ENCODE measurements at places on chromosomes 6 and 20. TPM values are rescaled to one million over a fixed set of nuclear protein-coding genes. Genes with fewer than 3 reads are reported as not detected.

- no peak for DNase-seq
Observed at GRCh38 chr20:32192698-32193097, 14.8 kb downstream of the PLAGL2 start.

DNA sequence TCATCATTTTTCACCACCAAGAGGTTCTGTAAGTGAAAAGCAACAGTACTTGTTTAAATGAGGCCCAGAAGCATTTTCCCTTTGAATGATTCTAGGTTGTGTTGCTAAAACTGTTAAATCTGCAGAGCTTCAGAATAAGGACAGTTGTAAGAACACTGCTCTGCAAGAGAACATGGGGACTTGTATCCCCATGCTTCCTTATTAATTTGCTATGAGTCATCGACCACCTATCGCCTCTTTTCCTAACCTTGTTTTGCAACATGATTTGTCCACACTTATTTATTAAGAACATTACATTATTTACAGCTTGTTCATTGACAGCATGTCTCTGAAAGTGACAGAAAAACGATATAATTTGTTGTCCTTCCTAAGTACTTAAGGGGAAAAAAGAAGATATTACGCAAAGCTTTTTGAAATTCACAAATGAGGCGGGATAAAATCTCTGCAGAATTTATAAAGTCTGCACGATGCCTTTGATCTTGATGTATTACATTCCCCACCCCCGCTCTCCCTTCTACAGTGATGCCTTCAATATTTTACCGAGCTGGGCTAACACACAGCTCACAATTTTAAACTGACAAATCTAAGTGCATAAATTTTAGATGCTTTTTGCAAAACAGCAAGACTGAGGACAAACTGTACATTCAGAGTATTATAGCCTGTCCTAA, 220.0 kb upstream of the SPTLC3 start:
- DNase-seq, result no peak

- no peak for DNase-seq
Observed at GRCh38 chr6:18503593-18504231, 116.6 kb downstream of the RNF144B start.

- DNase-seq, result no peak
Observed at GRCh38 chr20:55415567-55416142, 589.7 kb downstream of the CBLN4 start.

DNA sequence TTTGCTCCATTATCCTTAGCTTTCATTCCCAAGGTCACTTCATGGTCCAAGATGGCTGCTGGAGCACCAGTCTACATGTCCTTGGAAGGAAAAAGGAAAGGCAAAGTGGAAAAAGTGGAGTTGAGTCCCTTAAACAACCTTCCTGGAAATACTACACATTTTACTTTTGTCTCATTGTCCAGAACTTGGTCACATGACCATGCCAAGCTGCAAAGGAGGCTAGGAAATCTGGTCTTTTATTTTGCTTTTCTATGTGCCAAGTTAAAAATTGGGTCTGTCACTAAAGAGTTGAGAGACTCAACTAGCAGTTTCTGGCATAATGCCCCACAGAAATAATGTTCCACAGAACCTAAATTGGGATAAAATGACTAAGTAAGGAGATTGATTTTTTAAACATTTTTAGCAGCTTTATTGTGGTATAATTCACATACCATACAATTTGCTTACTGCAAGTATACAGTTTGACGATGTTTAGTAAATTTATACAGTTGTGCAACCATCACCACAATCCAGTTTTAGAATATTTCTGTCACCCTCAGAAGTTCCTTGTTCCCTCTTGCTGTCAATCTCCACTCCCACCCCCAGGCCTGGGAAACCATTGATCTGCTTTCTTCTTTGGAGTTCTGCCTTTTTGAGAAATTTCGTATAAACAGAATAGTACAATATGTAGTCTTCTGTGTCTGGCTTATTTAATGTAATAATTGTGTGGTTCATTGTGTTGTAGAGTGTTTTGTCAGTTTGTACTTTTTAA, 5.6 kb upstream of the CHD6 start:
- DNase-seq, result no peak

GRCh38 chr20:22905658-22906057, 129.5 kb upstream of the SSTR4 start:
- no peak for DNase-seq

DNA sequence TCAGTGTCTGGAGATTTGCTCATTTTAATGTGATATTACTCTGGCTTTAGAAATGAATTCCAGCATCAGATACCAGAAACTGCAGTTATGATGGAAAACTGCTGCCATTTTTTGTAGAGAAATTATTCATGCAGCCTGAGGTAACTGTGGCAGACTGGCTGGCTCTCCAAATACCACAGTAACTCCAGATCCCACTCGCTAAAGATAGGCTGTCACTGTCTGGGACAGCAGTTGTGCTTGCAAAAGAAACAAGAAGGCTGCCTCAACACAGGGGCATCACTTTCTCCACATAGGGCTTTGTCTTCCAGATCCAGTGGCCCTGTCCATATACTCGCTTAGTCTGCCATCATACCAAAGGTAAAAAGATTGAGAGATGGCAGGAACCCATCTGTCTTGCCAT, 52.7 kb downstream of the FAM184A start:
- DNase-seq, result no peak

- no peak for DNase-seq
Observed at GRCh38 chr20:49567421-49568277, at the start of gene PTGIS. PTGIS (minus strand) TSS chr20:49568137; CDS start chr20:49568116, 21 bp downstream.

- no peak for DNase-seq
Observed at GRCh38 chr6:148868901-148869300, 122.1 kb downstream of the UST start.

DNA sequence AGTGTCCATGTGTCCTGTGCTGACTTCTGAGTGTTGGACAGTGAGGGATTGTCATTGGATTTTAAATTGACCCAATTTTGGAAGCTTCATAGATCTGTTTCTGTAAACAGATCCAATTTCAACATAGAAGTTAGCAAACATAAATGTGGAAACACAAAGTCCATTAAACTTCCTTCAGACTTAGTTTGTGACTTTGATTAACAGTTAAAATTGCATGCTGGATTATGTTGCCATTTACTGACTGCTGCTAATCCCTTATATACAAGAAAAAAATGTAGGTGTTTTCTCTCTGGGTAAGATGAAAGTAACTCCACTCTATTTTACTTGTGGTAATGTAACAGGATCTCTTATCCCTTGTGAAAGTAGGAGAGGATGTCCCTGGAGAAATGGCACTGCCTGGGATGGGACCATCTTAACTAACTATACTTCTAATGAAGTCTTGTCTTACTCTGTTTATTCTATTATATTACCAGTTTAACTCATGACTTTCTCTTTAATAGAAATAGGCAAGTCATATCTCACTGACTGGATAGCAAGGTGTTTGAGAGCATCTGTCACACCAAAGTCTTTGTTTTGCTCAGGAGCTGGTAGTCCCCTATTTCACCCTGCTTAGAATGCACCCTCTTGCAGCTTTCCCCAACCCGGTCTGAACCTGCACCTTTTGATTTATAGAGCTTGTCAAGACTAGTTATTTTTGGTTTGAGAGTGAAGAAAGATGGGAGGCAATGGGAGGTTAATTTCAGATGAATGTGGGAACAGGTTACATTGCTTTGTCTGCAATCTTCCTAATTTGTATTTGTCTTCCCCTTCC, 7.2 kb downstream of the TPX2 start:
- DNase-seq, result no peak

DNA sequence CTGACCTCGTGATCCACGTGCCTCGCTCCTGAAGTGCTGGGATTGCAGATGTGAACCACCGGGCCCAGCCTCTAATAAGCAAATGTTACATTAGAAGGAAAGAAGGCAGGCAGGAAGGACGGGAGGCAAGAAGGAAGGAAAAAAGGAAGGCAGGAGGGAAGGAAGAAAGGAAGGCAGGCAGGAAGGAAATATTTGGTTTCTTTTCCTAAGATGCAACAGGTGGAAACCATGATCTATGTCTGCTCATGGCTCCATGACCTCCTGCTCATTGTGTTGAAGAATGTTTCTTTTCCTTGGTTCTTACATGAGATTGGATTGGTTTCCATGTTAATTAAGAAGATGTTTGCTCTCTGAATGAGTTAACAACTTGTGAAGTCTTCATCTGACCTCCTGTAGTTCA, 91.8 kb upstream of the SNX9 start:
- no peak for DNase-seq

- DNase-seq, result no peak
Observed at GRCh38 chr6:163710532-163711470, 296.3 kb downstream of the QKI start.

DNA sequence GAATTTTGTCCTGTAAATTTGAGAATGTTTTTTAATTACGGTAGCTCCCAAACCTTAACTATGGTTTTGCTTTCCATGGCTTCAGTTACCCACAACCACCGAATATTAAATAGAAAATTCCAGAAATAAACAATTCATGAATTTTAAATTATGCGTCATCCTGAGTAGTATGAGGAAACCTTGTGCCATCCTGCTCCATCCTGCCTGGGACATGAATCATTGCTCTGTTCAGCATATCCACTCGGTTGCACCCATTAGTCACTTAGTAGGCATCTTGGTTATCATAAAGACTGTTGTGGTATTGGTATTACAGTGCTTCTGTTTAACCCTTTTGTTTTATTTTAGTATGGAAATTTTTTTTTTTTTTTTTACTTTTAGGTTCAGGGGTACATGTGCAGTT, 39.7 kb downstream of the KCNS1 start:
- DNase-seq, result no peak

GRCh38 chr6:2127484-2127911, 117.9 kb downstream of the GMDS start:
- DNase-seq, result no peak

- no peak for DNase-seq
Observed at GRCh38 chr6:43628393-43629103, 516 bp downstream of the GTPBP2 start.

The SMOC2 gene
- total RNA-seq, result 67.2 TPM

The C20orf202 gene
- not detected for total RNA-seq

The LBP gene
- total RNA-seq, result 15.0 TPM

The SLC17A1 gene
- not detected for total RNA-seq

The SLA2 gene
- total RNA-seq, result 0.66 TPM

The XRN2 gene
- total RNA-seq, result 90.4 TPM

The ZNF391 gene
- 5.9 TPM for total RNA-seq

The SYCP2L gene
- 2.2 TPM for total RNA-seq

The GSTA2 gene
- not detected for total RNA-seq

The RIPOR2 gene
- 70.5 TPM for total RNA-seq

The SNAP91 gene
- 0.66 TPM for total RNA-seq
